Stimulated activated naive CD8-positive, alpha-beta T cell treated with anti-CD3 and anti-CD28 coated beads, Interleukin-15, Interleukin-2, amounts not matched to agents 100 U/mL and 50 U/mL, for 24 hours (primary cell): ENCODE measurements at places on chromosomes 6 and 20.

DNA sequence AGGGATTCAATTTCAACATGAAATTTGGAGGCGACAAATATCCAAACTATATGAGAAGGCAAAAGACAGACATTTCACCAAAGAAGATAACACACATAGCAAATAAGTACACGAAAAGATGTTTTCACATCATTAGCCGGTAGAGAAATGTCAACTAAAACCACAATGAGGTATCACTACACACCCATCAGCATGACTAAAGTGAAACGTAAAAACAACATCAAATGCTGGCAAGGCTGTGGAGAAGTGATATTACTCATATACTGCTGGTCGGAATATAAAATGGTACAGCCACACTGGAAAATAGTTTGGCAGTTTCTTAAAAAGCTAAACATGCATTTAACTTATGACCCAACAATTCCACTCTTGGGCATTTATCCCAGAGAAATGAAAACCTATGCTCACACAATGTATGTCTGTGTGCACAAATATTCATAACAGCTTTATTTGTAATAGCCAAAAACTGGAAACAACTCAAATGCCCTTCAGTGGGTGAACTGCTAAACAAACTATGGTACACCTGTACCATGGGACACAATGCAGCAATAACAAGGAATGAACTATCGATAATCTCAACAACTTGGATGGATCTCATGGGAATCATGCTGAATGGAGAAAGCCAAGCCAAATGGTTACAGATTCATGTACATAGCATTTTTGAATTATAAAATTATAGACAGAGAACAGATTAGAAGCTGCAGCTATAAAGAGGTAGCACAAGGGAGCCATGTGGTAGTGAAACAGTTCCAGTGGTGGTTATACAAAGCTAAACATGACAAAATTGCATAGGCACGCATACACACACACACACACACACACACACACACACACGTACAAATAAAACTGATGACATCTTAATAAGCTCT, 8.6 kb downstream of the ADAT2 start:
- no peak for DNase-seq

DNA sequence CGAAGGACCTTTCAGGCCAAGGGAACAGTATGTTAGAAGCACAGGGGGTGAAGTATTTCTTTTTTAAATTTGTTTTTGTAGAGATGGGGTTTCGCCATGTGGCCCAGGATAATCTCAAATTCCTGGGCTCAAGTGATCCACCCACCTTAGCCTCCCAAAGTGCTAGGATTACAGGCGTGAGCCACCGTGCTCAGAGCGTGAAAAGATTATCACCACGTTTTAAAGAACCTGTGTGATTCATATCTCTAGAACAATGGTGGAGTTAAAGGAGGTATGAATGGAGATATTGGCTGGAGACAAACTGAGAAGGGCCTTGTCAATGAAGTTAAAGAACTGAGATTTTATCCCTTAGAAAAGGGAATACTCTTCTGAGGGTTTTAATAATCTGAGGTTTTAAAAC, 9.7 kb downstream of the ASF1A start:
- DNase-seq, result no peak

DNA sequence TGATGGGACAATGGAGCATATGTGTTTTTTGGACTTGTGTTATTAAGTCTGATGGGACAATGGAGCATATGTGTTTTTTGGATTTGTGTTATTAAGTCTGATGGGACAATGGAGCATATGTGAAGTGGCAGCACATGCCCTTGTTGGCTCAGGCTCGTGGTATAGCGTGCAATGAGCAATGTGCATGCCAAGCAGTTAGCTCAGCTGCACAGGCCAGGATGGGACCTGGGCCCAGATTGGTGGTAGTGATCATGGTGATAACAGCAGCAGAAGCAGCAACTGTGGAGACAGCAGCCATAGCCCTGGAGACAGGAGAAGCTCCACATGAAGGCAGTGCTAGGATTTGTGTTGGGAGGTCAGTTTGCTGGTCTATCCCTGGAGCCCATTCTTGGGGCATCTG, 61.1 kb downstream of the IL20RA start:
- DNase-seq, result no peak

GRCh38 chr6:27667657-27668441, 194.9 kb upstream of the ZNF184 start:
- DNase-seq, result no peak

DNA sequence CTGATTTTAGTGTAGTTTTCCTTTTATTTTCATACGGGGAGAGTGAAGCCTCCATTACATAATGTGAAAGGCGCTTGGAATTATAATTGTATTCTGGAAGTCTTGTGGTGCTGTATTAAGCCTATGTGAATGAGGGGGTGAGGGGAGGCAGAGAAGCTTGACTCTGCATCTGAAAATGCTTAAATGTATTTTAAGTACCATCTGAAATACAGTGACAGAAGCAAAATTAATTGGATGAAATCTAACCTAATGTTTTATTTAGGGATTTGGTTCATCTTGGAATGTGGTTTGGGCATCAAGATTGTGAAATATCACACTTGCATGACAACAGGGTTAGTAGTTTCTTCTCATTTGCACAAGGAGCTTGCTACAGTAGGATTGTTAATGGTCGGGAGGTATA, 41.2 kb downstream of the TMEM200A start:
- DNase-seq, result no peak

DNA sequence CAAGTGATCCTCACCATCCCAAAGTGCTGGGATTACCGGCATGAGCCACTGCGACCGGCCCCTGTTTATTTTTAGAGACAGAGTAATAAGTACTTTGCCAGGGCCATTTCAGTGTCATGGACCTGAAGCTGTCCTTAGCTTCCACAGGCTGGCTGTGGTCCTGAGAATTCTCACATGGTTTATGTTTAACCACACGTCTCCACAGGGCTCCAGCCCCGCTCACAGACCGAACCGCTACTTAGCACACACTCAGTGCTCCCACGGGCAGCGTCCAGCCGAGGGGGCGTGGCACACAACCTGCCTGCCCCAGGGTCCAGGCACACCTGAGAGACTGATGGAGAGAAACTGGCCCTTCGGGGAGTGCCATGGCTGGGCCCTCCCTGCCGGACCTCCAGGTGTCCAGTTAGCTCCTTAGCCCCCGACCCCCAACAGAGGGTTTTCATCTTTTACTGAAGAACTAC, 11.7 kb downstream of the ACSS1 start:
- DNase-seq, result no peak

- peak; percentile 86 for DNase-seq
These were observed 20.0 kb upstream of the TRIM27 start for GRCh38 chr6:28943557-28944411.

GRCh38 chr6:77678048-77678447, 25.2 kb downstream of the MEI4 start:
- DNase-seq, result no peak

DNA sequence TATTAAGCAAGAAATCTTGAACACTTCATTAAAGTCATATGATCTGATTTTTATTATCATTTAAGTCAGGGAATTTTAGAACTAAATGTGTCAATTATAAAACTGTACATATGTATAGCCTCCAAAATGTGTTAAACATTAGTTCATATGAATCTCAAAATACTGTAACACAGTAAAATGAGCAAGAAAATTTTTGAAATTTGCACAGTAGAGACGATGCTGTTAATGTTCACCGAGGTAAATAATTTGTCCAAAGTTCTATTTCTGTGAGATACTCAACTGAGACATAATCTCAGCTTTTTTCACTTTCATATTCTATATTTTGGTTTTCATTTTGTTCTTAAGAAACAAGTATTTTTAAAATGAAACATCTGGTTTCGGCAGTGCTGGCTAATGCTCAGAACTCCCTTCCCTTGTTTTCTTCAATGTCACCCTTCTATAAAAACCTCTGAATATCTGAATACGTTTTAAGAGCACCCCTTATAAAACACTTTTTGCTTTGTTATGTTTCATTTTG, 353.1 kb downstream of the LAMA2 start:
- no peak for DNase-seq

DNA sequence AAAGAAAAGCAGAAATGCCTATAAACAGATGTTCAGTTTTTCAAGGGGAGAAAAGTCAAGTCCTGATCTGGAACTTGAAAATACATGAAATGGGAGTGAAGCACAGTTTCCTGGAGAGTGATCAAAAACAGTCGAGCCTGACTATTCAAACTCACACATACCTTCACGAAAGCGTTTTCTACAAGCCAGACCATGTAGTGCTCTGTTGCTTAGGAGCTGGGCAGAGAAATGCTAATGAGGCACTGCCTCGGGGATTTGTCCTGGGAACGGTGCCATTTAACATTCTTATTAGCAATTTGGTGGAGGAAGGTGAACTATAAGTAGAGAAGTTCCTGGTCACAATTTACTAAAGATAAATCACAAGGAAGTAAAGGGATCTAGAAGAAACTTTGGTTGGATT, 5.9 kb downstream of the NHSL1 start:
- DNase-seq, result no peak

GRCh38 chr6:135535989-135536414, 38.5 kb upstream of the AHI1 start:
- no peak for DNase-seq

DNA sequence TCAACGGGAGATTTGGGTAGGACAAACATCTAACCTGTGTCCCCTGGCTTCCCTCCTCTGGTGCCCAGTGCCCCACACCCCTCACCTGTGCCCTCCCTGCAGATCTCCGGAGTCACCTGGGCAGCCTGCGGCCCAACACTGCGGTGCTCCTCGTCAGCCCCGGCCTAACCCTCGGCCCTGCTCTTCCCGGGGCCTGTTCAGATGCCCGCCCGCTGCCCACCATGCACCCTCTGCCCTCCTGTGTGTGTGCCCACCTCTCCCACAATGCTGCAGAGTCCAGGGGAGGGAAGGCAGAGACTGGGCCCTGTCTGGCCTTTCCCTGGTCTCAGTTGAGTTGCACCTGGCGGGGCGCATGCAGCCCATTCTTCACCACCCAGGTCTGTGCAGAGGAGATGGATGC, 349.3 kb downstream of the CDH4 start:
- no peak for DNase-seq

DNA sequence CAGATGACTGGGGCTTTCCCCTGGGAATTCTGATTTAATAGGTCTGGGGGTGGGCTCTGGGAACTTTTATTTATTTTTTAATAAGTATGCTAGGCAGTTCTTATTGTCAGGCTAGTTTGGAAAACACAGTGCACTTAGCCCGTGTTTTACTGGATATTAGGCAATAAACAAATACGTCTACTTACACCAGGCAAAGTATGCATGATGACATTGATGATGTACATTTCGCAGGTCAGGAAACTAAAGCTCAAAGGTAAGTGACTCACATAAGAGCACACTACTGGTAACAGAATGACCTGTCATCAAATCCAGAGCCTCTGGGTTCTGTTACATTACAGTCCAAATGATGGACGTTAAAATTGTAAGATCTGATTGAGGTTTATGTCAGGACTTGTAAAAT, 144.4 kb upstream of the EXOC2 start:
- no peak for DNase-seq
